T-helper 17 cell (primary cell): ENCODE measurements at places on chromosomes 13 and 19. TPM values are rescaled to one million over a fixed set of nuclear protein-coding genes. Genes with fewer than 3 reads are reported as not detected.

Gene LRRC8E
- not detected for total RNA-seq

- no peak overlapping the region for H3K4me3 ChIP-seq
- DNase-seq, result no peak
- H3K4me1 ChIP-seq, result peaks cover 3% of the 10 kb centered on the region
- peaks cover 37% of the 10 kb centered on the region for H3K27me3 ChIP-seq
- no peak overlapping the region for H3K27ac ChIP-seq
- no peaks in the 10 kb centered on the region for H3K36me3 ChIP-seq
These were observed 61.9 kb downstream of the FLT1 start for GRCh38 chr13:28432816-28433560.

Gene KCNN1
- not detected for total RNA-seq

- no peaks in the 10 kb centered on the region for H3K36me3 ChIP-seq
- H3K4me3 ChIP-seq, result no peak overlapping the region
- no peak overlapping the region for H3K27ac ChIP-seq
- DNase-seq, result no peak
- no peaks in the 10 kb centered on the region for H3K4me1 ChIP-seq
These were observed 316.2 kb upstream of the HTR2A start for GRCh38 chr13:47213047-47213446.

Gene FBL
- total RNA-seq, result 264 TPM

- no peak for DNase-seq
- H3K27me3 ChIP-seq, result peaks cover 44% of the 10 kb centered on the region
- H3K4me3 ChIP-seq, result no peak overlapping the region
- no peaks in the 10 kb centered on the region for H3K4me1 ChIP-seq
- peaks cover 7% of the 10 kb centered on the region for H3K36me3 ChIP-seq
- H3K27ac ChIP-seq, result no peak overlapping the region
These were observed 41.0 kb downstream of the LHFPL6 start for GRCh38 chr13:39561971-39562370.

DNA sequence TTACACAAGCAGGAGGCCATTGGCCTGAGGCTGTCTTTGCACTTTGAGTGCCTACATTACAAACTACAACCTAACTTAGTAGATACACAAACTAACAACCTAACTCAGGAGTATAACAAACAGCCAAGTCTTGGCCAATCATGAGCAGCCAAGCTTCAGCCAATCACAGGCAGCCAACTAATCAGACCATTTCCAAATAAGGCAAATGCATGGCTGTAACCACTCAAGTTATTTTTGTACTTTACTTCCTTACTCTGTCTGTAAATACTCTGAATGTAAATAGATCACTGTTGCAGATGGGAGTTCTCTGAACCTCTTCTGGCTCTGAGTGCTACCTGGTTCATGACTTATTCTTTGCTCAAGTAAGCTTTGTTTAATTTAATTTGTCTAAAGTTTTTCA, 748.1 kb upstream of the SGCG start:
- H3K36me3 ChIP-seq, result peaks cover 3% of the 10 kb centered on the region
- no peak for DNase-seq
- no peaks in the 10 kb centered on the region for H3K4me1 ChIP-seq
- no peak overlapping the region for H3K27ac ChIP-seq

Gene KPNA3
- 19.1 TPM for total RNA-seq

DNA sequence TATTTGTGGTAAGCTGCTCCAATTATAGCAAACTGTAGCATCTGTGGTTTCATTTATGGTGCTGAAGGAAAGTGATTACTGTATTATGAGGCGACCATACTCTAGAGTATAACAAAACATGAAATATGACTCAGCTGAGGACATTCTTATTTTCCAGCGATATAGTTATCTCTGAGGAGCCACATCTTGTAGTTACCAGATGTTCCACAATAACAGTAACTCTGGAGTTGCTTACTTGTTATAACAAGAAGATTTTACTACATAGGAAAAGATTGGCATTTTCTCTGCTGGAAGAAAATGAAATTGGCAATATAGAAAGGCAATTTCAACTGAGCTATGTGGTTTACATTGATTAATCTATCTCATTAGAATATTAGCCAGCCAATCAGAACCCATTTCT, 1634.2 kb downstream of the PCDH9 start:
- H3K27ac ChIP-seq, result no peak overlapping the region
- DNase-seq, result no peak
- no peaks in the 10 kb centered on the region for H3K27me3 ChIP-seq

DNA sequence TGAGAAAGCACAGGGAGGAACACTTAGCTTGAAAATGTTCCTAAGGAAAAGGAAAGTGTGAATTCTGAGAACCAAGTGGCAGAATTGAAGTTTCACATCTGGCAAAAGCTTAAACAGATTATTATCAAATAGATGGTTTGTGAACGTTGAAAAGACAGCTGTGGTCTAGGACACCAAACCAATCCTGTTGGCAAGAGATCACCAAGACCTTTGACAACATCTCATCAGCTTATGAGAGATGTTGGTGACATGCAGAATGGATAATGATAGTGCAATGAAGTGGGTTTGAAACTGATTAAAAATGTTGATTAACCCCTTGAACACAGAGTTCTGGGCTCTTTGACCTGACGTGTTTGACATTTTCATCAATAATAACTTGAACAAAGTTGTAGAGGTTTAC, 74.6 kb upstream of the GPR183 start:
- peaks cover 4% of the 10 kb centered on the region for H3K36me3 ChIP-seq
- H3K27me3 ChIP-seq, result no peaks in the 10 kb centered on the region
- H3K4me3 ChIP-seq, result peak overlapping the region; percentile 85
- H3K4me1 ChIP-seq, result peaks cover 51% of the 10 kb centered on the region
- no peak for DNase-seq
- H3K27ac ChIP-seq, result peak overlapping the region; percentile 98
